DMS153 (cell line): ENCODE measurements at places on chromosomes 1 and 21.
A peak's percentile ranks its signal among the peaks of the same experiment; 100 is the strongest.

- DNase-seq = no peak
Measured at GRCh38 chr1:178934546-178934945, 63.7 kb upstream of the ANGPTL1 start.

GRCh38 chr1:18326211-18326897 lies 154.4 kb upstream of the KLHDC7A start:
- no peak for DNase-seq

DNA sequence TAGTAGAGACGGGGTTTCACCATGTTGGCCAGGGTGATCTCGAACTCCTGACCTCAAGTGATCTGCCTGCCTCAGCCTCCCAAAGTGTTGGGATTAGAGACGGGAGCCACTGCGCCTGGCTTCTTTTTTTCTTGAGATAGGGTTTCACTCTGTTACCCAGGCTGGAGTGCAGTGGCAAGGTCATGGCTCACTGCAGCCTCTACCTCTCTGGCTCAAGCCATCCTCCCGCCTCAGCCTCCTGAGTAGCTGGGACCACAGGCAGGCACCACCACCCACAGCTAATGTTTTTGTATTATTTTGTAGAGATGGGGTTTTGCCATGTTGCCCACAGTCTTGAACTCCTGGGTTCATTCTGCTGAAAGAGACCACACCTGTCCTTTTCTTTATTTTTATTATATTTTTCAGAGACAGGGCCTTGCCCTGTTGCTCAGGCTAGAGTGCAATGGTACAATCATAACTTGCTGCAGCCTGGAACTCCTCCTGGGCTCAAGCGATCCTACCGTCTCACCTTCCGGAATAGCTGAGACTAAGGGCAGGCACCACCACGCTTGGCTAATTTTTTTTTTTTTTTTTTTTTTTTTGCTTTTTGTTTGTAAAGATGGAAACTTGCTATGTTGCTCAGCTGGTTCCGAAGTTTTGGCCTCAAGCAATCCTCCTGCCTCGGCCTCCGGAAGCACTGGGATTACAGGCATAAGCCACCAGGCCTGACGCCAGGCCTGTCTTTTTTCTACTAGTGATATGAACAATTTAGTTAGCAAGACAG lies 3.1 kb downstream of the LMNA start:
- DNase-seq = no peak

DNA sequence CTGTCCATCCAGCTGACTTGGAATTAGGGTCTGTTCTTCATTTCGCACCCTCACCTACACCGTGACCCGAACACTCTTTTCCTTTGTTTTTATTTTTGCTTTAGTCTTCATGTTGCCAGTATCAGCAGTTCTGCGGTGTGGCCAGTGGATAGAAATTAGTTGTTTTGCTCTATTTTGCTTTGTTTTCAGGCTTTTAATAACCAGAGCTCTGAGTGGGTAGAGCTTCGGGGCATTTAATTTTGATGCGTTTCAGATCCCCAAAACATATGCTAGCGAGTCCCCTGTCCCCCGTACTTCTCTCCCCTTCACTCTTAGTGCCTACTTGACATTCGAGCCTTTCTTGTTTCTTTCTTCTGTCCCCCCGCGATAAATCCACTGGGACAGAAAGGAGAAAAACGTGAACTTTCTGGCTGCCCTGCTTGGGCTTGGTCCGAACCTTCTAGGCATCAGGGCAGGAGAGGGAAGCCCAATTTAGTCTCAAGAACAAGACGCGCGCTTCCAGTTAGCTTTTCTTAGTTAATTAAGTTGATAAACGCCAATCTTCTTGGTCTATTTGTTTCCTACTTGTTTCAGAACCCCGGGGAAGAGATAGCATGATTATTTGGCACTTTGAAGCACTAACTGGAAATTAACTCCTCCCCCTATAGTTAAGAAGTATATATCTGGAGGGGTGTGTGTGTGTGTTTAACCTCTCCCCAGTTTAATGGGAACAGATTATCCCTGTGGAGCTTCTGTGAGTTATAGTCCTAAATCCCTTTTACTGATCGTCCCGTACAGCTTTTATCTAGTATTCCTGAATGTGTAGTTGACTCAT lies 839 bp downstream of the SWT1 start:
- no peak for DNase-seq

DNA sequence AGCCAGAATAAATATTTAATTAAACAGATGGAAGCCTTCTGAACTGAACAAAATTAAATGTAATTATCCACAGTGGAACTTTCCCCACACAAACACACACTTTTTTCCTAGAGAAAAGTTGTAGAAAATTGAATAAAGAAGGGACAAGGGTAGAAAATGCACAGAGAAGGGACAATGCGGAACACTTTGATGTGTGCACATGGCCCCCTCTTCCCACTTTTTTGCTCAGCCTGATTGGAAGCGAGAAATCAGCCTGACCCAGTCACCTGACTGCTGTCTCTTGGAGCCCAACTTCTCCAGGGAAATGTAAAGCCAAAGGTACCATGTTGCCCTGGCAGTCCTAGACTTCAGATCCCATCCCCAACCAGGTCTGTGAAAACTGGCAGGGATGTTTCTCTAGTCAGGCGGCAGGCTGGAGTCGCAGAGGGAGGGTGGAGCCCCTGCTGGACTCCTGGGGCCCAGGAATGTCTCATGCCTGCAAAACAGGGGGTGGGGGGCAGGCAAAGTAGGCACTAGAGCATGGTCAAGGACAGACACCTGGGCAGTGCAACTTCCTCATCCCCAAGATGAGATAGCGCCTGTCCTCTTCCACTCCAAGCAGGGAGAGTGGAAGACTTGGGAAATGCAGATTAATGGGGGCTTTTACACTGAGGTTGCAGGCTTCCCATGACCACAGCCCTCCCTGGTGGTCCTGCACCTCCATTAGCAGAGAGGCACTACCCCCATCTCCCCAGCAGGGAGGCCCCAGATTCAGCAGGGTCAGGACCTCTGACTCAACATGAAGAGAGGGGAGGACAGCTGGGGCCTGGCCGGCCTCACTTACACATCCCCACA lies 2.8 kb downstream of the CERS2 start:
- DNase-seq = no peak

DNA sequence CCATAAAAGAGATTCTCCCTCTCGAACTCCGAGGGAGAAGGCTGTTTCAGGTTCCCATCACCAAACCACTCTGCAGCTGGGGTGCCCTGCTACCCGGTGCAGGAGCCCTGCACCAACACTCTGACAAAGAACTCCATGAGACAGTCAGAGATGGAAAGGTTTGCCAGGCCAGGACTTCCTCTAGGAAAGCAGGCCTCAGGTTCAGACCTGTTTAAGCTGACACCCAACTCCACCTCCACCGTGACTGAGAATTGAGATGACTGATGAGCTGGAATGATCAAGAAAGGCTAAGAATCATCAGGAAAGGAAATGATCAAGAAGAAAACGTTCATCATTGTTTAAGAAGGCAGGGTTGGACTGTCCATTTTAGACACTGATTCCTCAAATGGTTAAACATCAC lies 46.2 kb upstream of the KCNE1 start:
- DNase-seq = no peak

DNA sequence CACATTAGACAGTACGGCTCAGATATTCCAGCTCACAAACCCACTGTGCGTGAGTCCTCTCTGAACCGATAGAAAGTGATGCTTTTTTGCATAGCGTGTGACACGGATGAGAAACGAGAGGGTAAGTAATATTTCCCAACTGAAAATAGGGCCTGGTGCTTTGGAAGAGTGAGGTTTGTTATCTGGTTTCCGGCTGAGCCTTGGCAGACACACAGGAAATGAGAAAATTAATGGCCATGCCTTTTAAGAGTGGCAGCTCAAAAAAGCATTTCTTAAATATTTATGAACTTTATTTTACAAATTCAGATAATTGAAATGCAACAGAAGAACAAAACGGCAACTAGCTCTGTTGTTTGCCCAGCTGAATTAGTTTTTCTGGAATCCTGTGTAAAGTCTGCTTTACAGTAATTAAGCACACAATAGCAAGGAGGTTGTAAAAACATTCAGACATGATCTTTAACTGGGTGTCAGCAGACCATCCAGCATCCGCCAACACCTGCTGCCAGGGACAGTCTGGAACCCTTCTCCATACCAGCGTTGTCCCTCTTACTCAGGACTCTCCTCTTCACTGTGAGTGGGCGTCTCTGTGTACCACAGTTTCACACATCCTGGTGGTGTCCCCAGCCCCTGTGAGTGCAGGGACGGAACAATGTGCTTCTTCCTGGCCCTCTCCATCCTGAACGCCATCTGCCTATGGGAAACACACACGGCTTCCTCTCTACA lies 155.4 kb downstream of the PGBD5 start:
- peak; percentile 99 for DNase-seq

- DNase-seq = no peak
Measured at GRCh38 chr1:41862384-41863221, 56.1 kb downstream of the HIVEP3 start.

DNA sequence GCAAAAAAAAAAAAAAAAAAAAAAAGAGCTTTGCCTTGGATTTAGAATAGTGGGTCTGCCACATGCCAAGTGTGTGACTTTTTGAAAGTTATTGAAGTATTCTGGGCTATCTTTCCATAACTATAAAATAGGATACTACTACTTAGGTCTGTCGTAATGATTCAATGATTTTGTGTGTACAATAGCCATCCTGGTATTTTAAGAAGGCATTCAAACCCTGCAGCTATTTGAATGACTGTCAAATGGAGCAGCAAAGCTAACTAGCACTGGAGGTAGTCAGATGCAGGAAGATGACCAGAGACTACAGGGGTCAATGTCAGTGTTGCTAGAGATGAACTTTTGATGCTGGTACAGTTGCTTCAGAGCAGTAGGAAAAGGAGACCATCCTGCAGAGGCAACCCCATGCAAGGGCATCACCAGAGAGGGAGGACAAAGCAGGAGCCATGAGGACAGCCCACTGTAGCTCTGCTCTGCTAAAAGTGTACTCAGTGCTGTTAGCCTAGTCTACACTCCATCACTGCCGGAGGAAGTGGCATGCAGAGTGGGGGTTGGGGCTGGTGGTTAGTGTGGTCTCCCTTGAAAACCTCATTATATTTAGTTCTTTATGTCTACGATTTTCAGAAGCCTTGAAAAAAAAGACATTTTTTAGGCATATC lies 29.0 kb downstream of the DUSP10 start:
- DNase-seq = no peak

- DNase-seq = peak; percentile 61
Measured at GRCh38 chr1:91092503-91092902, 70.7 kb upstream of the ZNF644 start.

GRCh38 chr21:33309778-33310177 lies 15.0 kb upstream of the IFNAR1 start:
- no peak for DNase-seq

GRCh38 chr1:166924823-166925541 lies 48.9 kb upstream of the TADA1 start:
- no peak for DNase-seq

DNA sequence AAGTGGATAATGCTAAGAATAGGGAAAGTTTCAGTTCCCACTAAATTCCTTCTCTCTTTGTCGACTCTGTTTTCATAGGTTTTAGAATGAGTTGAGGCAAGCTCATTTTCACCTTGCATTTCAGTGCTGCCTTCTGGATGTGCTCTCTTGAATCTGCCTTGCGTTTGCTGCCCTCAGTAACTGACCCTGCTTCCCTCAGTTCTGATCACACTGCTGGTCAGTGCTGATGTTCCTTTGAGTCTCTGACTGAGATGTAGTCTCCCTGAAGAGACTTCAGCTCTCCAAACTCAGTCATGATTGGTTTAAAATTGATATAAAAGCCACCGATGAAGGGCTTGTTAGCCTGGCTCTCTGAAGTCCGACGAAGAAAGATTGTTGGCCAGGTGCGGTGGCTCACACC lies 25.2 kb upstream of the HMGN1 start:
- no peak for DNase-seq
